ENCODE measurements at places on chromosomes 6 and 20. TPM values are rescaled to one million over a fixed set of nuclear protein-coding genes. Genes with fewer than 3 reads are reported as not detected.

DNA sequence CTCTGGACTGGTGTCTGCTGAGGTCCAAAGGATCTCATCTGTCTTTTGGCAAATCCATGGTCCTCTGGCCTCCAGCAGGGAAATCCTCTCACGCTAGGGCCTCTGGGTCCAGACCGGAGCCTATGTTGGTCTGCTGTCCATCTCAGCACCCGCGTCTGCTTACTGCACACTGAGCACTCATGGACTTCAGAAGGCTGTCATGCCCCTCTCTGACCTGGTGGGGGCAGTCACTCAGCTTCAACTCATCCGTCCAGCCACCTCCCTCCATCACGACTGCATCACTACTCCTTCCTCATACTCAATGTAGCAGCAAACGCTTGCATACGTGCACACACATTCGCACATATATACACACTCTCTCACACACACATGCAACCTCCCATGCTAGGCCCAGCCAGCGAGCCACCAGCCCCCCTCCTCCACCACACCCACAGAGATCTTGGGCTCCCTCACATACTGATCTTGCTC, 33.3 kb downstream of the GABRR2 start:
- peak; percentile 39 for DNase-seq

DNA sequence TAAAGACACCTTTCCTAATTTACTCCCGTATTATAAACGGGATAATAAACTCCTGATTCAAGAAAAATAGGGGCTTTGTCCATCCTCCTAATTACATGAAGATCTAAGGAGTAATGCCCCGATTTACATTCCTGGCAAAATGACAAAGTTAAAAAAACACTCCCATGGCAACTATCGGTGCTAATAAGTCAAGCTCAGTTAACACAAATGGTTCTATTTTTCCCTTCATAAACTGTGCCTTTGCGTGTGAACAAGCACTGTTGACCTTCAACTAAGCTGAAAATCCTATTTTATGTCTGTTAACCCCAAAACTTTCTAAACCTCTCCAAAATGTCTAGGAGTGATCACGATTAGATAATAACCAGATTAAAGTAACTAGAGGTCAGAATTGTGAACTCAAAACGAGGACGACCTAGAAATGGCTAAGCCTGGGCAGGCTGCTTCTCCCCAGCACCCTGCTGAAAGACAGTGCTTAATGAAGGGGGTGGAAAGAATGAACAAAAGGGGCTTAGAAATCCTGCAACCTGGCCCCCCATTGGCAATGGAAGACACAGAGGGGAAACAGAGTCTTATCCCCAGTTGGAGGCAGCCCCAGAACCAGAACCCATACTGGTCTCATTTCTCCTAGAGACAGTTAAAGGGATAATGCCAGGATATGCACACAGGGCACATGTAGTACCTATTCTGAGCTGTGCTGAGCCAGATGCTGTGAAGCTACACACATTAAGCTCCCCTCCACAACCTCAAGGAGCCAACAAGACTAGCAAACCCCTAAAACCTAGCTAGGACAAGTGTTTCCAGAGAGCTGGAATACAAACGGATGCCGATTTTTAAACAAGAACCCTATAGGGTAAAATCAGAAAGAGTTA, 23.0 kb downstream of the SLC23A2 start:
- no peak for DNase-seq

Gene DYNLT2
- total RNA-seq, result 2.8 TPM

Gene SOX18
- 1.9 TPM for total RNA-seq

DNA sequence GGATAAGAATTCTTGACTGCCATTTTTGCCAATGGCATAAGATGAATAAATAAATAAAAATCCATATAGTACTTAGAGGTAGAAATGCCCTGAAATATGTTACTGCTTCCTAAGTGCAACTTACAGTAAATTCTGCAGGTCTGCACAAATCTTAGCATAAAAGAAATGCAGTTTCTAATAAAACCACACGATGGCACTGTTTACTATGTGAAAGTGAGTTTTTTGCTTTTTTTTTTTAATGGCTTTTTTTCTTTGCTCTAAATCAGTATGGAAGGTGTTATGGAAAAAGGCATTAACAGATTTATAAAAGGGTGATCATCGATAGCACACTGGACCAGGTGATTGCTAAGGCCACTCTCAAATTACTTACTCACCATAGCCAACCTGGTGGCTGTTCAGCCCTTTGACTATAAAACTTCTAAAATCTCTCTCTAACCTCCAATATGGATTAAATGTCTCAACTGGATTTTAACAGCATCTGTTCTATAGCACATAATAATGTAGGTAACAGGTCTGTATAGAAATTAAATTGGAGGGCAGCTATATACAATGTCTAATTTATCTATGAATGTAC, 45.8 kb downstream of the AHI1 start:
- peak; percentile 32 for DNase-seq

DNA sequence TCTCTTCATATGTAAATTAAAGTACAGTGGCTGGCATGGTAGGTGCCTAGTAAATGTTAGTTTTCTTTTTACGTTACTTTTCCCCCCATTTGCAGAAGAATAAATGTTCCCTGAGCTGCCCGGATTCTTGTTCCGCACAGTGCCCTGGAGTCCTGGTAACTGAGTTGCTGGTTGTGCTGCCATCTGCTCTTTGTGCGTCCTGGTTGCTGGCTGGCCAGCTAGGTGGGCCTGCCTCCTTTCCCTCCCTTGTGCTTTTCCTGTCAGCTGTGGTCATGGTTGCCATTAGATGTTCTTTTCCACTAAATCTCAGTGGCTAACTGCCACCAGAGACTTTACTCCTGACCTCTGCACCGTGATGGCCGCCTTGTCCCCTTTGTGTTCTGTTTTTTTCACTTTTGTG, 28.6 kb downstream of the CEP43 start:
- no peak for DNase-seq

DNA sequence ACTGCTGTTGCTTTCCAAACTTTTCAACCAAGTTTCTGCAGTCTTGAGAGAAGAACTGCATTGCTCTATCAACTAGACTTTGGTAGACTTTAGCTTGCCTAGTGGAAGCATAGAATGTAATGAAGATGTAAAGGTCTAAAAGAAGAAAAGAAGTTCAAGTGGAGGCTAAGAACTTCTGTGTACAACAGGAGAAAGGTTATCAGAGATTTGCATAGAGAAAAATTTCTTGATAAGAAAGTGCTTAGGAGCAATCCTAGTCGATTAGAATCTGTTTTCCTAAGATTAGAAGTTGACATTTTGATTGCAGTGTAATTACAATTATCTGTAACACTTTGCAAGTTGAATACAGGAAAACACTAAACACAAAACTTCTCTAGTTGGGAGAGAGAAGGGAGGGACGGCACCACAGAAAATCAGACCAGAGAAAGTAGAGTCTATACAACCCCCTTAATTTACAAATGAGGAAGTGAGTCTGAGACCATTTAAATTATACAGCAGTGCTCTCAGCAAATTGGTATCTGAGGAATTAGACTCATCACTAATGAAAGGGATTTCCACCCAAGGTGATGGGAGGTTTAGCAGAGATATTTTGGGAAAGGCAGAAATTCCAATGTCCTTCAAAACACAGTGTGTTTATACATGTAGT, 194.3 kb upstream of the MARCKS start:
- DNase-seq, result no peak

Gene PAX1
- total RNA-seq, result not detected

Gene EDEM2
- 34.4 TPM for total RNA-seq

- DNase-seq, result no peak
Measured at GRCh38 chr20:34337982-34338726, 24.9 kb upstream of the ITCH start.
